K562 (cell line): ENCODE measurements at places on chromosomes 1 and 21. TPM values are rescaled to one million over a fixed set of nuclear protein-coding genes. Genes with fewer than 3 reads are reported as not detected.

DNA sequence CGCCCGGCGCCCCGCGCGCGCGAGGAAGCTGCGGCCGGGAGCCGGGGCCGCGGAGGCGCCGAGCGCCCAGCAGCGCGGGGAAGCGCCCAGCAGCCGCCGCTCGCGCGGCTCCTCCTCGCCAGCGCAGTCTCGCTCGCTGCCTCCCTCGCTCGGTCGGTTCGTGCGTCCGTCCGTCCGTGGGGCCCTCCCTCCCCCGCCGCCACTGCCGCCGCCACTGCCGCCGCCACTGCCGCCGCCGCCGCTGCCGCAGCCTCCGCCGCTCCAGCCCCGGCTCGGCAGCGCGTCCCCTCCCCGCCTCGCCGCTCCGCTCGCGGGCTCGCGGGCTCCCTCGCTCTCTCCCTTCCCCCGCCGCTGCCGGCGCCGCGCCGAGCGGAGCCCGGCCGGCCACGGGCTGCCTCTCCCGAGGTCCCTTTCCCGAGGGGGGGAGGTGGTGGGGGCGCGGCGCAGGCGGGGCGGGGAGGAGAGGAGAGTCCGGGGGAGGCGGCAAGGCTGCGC is at the start of gene KCND3:
Gene KCND3 (minus strand): TSS at position 138 of the 495 bp plus-strand sequence.
- DNase-seq = no peak

The HEATR1 gene
- 28.4 and 30.6 TPM in 2 replicates for polyA plus RNA-seq

- DNase-seq = no peak
Measured at GRCh38 chr1:234611225-234611846, 1.4 kb upstream of the IRF2BP2 start.

- DNase-seq = peak; percentile 22
Measured at GRCh38 chr21:25573409-25574206, 33.7 kb downstream of the MRPL39 start.

The RGS13 gene
- polyA plus RNA-seq = not detected in 2 replicates

GRCh38 chr21:32717851-32718316 is 9.9 kb downstream of the SYNJ1 start:
- no peak for DNase-seq

GRCh38 chr1:13896932-13897331 is 196.9 kb downstream of the PRDM2 start:
- DNase-seq = no peak

The TEDDM1 gene
- polyA plus RNA-seq = not detected in 2 replicates
